ENCODE measurements at places on chromosomes 13 and 19.

GRCh38 chr19:1486720-1487575, 3.2 kb downstream of the PCSK4 start:
- no peak for DNase-seq

DNA sequence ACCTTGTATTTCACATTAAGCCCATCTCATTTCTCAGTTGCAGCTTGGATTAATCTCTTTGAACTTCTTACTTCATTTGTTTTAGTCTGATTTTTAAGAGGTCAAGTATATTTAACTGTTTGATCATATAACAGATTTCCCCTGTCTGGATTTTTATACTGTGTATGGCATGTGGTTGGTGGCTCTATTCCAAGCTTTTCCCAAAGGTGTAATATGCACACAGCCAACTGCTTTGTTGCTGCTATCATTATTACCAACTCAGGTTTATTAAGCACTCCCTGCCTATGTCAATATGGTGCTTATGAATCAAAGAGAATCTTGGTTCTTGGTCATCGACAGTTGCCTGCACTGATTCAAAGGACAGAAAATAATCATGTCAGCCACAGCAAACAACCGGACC, 92.6 kb downstream of the RAP2A start:
- DNase-seq: no peak

GRCh38 chr19:35755550-35756376, 1.1 kb downstream of the HSPB6 start:
- no peak for DNase-seq

DNA sequence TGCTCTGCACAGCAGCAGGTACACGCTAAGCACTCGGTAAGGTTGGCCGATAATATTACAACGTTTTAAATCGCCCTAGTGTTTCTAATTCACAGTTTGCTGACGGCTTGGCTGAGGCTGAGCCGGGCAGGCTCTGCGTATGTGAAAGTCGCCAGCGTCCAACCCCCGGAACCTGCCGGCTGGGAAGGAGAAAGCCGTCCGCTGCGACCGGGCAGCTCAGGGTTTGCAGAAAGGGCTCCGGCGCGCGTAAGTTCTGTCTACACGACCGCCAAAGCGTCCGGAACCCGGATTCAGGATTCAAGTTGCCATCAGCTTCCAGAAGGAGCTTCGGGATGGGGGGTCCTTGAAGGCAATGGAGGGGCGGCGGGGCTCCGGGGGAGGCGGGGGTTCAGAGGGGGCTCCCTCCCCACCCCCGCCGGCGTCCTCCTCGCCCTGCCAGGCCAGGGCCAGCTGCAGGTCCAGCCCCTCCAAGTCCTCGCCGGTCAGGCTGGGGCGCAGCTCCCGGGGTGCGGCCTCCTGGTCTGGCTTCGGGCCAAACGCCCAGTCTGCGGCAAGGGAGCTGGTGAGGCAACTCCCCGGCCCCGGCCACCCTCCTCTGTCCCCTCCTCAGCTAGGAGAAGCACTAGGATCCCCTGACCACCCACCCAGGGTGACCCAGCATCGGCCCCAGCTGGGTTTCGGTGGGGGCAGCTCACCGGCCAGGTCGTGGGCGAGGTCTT, 575 bp downstream of the SMIM44 start:
- no peak for DNase-seq

GRCh38 chr13:110194451-110194850, 112.5 kb downstream of the COL4A1 start:
- no peak for DNase-seq

- no peak for DNase-seq
Observed at GRCh38 chr13:25295228-25295627, 6.2 kb upstream of the NUP58 start.

GRCh38 chr19:38488776-38489481, 55.4 kb downstream of the RYR1 start:
- DNase-seq: no peak

GRCh38 chr19:13117772-13118423, at the start of gene NACC1:
TSS of gene NACC1 (plus strand) at chr19:13118264. CDS start at chr19:13135208, 16,944 bp downstream.
- peak; percentile 93 for DNase-seq

- peak; percentile 86 for DNase-seq
Observed at GRCh38 chr19:53424968-53425597, 6.7 kb upstream of the ZNF761 start.

GRCh38 chr13:80338781-80339562, 2.0 kb downstream of the SPRY2 start:
- peak; percentile 91 for DNase-seq

DNA sequence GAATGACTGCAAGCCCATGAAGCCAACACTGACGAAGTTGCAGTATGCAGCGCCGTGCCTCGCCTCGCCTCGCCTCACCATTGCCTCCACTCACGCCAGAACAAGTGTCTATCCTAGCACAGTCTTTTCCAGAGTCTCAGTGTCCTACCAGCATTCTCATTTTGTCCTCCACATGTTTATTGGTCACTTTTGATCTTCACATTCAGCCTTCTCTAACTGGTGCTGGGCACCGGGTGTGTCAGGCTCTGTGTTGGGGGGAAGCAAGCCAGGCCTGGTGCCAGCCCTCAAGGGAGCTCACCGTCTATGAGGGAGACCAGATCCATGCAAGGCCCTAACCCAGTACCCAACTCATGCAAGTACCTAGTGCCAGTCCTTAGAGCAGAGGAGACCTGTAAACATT, 69.7 kb upstream of the GPR183 start:
- no peak for DNase-seq

GRCh38 chr13:79457390-79457789, 23.6 kb upstream of the NDFIP2 start:
- no peak for DNase-seq

- DNase-seq: no peak
Observed at GRCh38 chr13:62875118-62875640, 1459.5 kb upstream of the PCDH20 start.

GRCh38 chr19:42368765-42369164, 21.3 kb downstream of the CNFN start:
- no peak for DNase-seq

- no peak for DNase-seq
Observed at GRCh38 chr13:86922936-86923335, 748.2 kb upstream of the SLITRK5 start.

GRCh38 chr19:14114854-14115253, 2.7 kb downstream of the PRKACA start:
- DNase-seq: peak; percentile 93

GRCh38 chr13:48151363-48152161, 56.7 kb upstream of the MED4 start:
- DNase-seq: peak; percentile 25

DNA sequence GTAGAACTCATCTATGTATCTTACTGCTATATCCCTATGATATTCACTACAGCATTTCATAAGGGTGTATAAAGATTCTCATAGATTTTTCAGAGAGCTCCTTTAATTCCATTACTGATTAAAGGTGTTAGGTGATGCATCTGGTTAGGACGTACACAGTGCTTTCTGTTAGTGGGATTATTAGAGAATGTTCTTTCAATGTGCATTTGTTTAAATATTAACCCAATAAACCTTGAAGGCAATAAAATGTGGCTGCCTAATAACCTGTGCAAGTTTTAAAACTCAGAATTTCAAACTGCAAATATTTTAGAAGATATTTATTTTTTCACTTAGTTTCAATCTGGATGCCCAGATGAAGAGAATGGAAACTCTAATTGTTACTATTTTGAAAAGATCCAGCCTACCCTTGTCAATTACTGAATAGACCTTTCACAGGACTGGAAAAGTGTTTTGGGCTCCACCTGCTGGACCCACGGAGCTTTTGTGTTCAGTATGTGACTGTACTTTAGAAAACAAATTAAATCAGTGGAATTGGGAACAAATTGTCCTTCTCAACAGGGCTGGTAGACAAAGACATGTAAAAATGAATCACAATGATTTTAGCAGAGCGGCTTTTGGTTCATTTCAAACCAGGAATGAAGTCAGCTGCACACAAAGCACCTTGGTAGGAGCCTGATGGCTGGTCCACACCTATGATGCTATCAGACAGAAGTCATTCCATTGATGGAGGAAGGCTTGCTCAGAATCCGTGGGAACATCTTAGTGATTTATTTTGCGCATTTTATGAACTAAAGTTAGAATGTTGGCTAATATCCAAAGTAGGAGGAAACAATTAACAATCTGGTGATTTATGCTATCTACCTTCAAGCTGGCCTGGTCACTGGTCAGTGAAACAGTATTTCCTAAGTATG, 89.4 kb upstream of the RAP2A start:
- DNase-seq: peak; percentile 76

DNA sequence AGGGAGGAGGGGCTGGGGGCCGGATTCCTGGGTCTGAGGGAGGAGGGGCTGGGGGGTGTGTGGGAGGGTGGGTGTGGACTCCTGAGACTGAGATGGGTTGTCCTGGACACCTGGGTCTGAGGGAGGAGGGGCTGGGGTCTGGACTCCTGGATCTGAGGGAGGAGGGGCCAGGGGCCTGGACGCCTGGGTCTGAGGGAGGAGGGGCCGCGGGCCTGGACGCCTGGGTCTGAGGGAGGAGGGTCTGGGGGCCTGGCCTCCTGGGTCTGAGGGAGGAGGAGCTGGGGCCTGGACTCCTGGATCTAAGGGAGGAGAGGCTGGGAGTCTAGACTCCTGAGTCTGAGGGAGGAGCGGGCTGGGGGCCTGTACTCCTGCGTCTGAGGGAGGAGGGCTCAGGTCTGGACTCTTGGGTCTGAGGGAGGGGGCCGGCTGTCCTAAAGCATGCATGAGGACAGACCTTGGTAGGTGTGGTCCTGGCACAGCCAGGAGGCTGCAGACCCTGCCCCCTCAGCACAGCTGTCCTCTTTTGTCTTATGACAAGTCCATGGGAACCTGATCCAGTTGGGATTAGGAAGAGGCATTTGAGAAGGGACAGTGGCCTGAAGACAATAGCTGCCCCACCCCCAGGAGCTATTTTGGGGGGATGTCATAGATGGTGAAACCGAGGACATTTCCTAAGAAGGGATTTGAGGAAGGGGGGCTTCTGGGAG, 1.3 kb downstream of the TNNT1 start:
- DNase-seq: no peak

DNA sequence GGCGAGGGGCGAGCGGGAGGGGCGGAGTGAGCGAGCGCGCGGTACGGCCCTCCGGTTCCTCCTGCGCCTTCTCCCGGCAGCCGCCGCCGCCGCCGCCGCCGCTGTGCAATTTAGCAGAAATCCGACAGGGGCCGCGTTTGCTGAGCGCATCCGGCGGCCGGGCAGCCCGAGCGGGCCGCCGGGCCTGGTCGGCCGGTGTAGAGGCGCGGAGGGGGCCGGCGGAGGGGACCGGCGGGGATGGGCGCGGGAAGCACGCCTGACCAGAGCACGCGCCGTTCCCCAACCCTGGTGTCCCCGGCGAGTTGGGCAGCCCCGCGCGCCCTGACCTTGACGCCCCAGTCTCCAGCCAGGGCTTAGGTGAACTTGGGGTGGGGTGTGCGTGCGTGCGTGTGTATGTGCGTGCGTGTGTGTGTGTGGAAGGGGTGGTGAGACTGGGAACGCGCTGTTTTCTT, 144.5 kb upstream of the ZNF536 start:
- DNase-seq: peak; percentile 49

- no peak for DNase-seq
Observed at GRCh38 chr19:34734537-34735103, 577 bp downstream of the ZNF181 start.

DNA sequence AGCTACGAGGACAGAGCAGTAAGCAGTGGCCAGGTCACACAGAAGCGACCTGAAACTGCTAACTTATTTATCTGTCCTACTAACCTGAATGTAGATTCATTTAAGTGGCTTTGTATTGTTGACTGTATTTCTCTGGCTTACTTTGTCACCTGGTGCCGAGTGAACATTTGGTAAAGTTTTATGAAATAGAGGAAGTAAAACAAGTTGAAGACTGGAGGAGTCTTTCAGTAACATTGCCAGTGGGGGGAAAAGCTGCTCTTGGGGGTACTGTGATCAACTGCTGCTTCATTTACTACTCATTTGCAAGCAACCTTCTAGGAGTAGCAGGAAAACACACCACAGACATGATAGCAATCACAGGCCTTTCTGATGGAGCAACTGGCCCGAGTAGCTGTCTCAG, 615.0 kb downstream of the FGF9 start:
- peak; percentile 25 for DNase-seq

GRCh38 chr13:95234242-95234641, 67.0 kb downstream of the ABCC4 start:
- DNase-seq: no peak

- no peak for DNase-seq
Observed at GRCh38 chr13:30151388-30151787, 156.0 kb downstream of the KATNAL1 start.

DNA sequence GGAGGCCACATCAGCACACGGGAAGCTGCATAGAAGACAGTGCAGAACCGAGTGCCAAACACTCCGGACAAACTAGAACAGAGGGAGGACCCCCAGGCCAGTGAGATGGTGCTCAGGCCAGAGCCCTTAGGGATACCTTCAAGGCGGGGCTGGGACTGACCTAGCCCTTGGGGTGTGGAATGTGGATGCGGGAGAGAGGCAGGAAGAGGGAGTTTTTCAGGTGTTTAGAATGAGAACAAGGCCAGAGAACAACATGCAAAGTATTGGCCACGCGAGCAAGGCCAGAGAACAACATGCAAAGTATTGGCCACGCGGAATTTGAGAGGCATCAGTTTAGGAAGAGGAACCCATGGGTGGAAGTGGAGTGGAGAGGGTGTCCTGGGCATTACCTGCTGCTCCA, 65.1 kb upstream of the ATP12A start:
- no peak for DNase-seq

DNA sequence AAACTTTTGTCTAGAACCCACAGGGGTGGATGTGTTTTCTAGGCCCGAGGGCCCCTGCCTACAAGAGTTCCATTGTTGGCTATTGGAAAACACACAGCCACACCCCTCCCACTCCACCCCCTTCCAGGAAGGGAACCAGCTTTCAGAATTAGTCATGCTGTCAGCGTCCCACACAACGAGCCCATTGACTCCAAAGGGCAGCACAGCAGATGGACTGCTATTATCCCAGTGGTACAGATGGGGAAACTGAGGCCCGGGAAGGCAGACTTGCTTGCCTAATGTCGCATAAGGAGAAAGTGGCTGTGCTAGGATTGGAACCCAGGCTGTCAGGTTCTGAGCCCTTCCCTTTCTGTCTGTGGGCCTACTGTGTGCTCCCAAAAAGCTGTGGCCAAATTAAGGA, 8.1 kb upstream of the FXYD3 start:
- DNase-seq: no peak

DNA sequence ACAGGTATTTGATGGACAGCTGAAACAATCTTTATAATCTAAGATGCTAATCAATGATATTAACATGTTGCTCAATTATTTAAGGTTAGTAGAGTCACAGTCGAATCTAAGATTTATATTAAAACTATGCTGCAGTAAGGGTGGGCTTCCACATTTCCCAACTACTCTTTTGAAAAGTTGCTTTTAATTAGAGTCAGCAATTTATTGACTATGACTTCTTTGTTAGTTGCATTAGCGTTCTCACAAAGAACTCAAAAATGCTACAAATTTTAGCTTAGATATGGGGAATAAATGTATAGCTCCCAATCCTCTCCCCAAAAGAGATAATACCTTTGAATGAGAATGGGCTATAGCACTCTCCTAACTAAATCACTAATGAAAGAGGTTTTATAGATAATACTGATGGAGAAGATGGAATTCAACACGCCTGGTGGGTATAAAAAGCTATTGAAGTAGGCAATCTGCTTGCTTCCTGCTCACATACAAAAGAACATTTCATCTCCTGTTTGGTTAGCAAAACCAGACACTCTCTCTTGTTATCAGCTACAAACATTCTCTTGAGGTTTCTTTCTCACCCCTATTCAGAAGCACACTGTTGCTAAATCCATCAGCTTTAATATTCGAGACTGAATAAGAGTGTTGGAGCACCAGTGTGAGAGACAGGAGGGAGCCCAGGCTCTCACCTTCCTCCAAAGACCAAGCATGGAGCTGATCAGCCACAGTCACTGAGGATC, 2.4 kb upstream of the FLT1 start:
- peak; percentile 55 for DNase-seq

GRCh38 chr13:76286178-76286577, 600.0 kb downstream of the KCTD12 start:
- no peak for DNase-seq

All from OCI-M1 (cell line).